Fibroblast of skin of abdomen (primary cell): ENCODE measurements at places on chromosomes 11 and 22.

GRCh38 chr22:17199003-17199731, 20.1 kb downstream of the ADA2 start:
- peak; percentile 85 for DNase-seq

DNA sequence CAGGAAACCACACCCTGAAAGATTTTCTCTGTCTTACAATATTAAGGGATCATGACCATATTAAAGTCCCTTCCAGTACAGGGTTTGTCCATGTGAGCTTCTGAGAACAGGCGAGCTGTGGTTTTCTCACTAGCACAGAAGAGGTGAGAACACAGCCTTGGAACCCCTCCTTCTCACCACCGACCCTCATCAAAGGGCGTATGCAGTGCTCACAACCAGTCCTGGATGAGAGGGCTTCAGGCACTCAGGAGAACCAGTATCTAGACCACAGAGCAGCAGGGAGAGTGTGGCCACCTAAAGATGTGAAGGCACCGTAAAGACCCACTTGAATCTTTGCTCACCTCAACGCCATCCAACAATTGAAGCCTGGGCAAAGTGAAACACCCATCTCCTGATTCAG, 397.0 kb downstream of the ETS1 start:
- DNase-seq, result no peak

GRCh38 chr11:65434667-65435410, 12.2 kb downstream of the NEAT1 start:
- DNase-seq, result no peak

- DNase-seq, result no peak
These were observed at the start of gene MRGPRD for GRCh38 chr11:68980776-68981065. TSS of gene MRGPRD (minus strand) at chr11:68980986. CDS start at chr11:68980986, 0 bp downstream.

- peak; percentile 5 for DNase-seq
These were observed 592 bp downstream of the EEF1G start for GRCh38 chr11:62573006-62573591.

- DNase-seq, result no peak
These were observed 17.9 kb upstream of the NAP1L4 start for GRCh38 chr11:3010004-3010403.

- DNase-seq, result no peak
These were observed 37.3 kb downstream of the RRP8 start for GRCh38 chr11:6565988-6566703.

GRCh38 chr22:43235445-43236409, 48.8 kb upstream of the TTLL12 start:
- no peak for DNase-seq

- no peak for DNase-seq
These were observed 41.1 kb downstream of the OTOG start for GRCh38 chr11:17588166-17588565.

DNA sequence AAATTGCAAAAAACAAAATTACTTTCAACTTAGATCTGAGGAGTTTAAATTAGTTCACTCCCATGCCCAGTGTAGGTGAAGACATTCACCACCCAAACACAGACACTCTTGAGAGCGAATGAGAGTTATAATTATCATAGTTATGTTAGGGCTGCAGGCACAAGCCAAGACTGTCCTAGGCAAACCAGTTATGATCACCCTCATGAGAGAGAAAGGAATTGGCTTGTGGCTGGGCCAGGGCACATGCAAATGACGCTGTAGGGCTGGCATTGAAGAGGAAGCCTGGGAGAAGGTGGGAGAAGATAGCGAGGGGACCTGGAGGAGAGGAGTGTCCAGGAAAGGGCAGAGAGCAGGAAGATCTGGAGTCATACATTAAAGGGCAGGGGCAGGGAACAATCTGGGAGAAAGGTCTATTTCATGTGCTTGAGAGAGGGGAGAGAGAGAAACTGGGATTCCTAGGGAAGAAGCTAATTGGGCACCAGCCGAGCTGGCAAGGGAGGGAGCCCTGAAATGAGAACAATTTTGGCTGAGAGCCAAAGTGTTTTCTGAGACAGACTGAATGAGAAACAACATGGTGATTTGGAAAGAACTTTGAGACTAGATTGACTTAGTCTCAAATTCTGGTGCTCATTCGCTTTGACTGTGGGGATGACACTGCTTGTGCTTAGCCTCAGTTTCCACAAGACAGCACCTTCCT, 279.9 kb downstream of the KIRREL3 start:
- DNase-seq, result no peak

- no peak for DNase-seq
These were observed 1213.8 kb downstream of the TBC1D22A start for GRCh38 chr22:47976219-47976618.

GRCh38 chr22:37018815-37019308, 385 bp downstream of the TST start:
- peak; percentile 44 for DNase-seq
